ENCODE measurements at places on chromosomes 1 and 21.

- DNase-seq, result no peak
Observed at GRCh38 chr1:73587080-73587479, 610.9 kb downstream of the LRRIQ3 start.

GRCh38 chr1:30698401-30698981 is 24.9 kb downstream of the MATN1 start:
- DNase-seq, result no peak

GRCh38 chr1:205483372-205483771 is 21.1 kb upstream of the CDK18 start:
- DNase-seq, result no peak

DNA sequence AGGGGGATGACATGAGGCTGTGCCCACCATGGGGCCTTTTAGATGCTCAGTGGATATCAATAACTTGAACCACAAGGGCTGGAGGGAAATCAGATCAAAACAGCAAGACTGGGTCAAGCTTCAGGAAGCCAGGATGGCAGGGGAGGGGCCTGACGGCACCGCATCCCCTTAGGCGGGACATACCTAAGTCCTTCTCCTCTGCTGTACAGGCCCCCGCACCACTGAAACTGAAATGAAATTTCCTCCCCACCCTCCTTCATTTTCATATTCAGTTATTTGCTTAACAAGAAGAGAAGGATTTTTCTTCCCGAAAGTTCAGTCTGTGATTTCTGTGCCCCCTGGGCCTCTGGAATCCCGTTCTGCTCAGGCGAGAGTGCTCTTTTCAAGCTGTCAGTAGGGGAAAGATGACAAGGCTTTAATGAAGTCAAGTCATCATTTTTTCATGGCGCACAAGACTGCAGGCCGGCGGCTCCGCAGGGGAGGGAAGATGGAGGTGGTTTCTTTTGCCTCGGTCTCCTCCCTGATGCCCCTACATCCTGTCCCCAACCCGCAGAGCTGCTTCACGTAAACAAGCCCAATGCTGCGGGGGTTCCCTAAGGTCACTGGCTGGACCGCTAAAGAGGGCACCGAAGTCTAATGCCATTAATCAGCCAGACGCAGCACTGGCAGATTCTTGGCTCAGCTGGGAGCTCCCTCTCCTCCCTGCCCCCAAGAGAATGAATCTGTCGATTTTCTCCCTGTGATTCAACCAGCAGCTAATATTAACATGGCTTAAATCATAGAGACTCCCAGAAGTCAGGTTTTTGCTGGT is 264.8 kb downstream of the C1orf94 start:
- no peak for DNase-seq

GRCh38 chr21:44764319-44765230 is 37.0 kb downstream of the UBE2G2 start:
- DNase-seq, result no peak

Measured in CD4-positive, alpha-beta T cell treated with Interleukin-4 for 4 hours (primary cell).